ENCODE measurements at places on chromosomes 3 and 15.

GRCh38 chr3:17088602-17089313 is 204.0 kb downstream of the PLCL2 start:
- no peak for DNase-seq

DNA sequence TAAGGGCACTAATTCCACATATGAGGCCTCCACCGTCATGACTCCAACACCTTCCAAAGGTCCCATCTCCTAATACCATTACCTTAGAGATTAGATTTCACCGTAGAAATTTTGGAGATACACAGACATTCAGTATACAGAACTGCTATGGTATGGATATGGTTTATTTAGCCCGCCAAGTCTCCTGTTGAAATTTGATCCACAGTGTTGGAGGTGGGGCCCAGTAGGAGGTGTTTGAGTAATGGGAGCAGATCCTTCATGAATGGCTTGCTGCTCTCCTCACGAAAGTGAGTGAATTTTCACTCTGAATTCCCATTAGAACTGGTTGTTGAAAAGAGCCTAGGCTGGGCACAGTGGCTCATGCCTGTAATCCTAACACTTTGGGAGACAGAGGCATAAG is 7.4 kb downstream of the MKRN3 start:
- DNase-seq: no peak

GRCh38 chr3:60809857-60810610 is 441.2 kb downstream of the FHIT start:
- DNase-seq: no peak

DNA sequence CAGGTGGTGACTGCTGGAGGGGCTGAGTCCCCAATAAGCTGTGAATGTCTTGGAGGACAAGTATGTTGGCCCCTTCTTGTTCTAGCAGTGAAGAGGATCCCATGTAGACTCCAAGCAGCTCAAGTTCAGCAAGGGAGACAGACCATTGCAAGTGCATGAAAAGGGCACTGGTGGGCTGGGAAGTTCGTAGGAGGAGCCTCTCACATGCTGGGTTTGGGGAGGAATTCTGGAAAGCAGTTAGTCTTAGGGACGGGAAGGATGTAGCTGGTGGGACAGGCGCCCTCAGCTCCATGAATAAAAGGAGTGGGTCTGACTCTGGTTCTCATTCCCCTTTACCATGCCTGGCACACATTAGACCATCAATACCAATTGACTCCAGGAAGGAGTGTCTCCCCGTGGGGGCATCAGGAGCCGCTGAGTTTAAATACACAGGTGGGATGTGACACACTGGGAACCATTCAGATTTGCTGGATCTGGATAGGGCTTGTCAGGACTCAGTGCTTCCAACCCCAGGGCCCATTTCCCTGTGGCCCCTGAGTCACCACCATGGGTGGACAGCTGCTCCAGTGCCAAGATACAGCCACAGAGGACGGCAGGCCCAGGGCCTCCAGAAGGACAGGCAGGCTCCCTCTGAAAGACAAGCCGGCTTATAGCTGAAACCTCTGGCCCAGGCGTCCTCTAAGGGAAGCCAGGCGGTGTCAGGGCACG is 552 bp upstream of the XYLB start:
- DNase-seq: no peak

- no peak for DNase-seq
These were observed 13.3 kb downstream of the HRG start for GRCh38 chr3:186679151-186679550.

DNA sequence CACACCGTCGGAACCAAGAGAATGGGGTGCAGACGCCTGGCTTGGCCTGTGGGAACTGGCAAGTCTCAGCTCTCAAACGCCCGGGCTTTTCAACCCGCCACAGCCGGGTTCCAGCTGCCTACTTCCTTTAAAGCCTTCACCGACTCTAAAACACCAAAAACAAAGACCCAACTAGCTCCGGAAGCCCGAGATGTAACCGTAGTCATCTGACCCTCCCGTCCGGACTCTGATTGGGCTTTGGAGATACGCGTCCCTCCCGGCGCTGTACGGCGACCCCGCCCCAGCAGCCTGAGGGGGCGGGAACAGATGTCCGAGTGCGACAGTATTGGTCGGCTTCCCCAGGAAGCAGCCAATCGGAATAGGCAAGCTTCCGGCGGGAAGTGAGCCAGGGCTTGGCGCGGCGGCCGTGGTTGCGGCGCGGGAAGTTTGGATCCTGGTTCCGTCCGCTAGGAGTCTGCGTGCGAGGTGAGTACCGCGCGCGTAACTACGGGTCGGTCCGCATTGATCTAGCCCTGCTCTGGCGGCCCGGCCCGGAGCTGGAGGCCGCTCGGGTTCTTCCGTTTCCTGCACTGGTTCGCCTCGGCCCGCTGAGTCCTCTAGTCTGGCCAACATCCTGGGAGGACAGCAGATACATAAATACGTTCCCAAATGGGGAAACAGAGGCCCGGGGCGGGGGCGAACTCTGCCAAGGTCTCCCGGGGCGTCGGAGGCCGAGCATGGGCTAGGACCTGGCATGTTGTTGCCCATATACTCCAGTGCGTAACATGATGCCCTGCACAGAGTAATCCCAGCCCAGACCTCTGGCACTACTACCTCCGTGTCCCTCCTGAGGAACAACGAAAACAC is at the start of gene BLM:
TSS of gene BLM (plus strand) at position 371 of the 846 bp plus-strand sequence. CDS start 30,047 bp downstream, outside the sequence.
- peak; percentile 86 for DNase-seq

DNA sequence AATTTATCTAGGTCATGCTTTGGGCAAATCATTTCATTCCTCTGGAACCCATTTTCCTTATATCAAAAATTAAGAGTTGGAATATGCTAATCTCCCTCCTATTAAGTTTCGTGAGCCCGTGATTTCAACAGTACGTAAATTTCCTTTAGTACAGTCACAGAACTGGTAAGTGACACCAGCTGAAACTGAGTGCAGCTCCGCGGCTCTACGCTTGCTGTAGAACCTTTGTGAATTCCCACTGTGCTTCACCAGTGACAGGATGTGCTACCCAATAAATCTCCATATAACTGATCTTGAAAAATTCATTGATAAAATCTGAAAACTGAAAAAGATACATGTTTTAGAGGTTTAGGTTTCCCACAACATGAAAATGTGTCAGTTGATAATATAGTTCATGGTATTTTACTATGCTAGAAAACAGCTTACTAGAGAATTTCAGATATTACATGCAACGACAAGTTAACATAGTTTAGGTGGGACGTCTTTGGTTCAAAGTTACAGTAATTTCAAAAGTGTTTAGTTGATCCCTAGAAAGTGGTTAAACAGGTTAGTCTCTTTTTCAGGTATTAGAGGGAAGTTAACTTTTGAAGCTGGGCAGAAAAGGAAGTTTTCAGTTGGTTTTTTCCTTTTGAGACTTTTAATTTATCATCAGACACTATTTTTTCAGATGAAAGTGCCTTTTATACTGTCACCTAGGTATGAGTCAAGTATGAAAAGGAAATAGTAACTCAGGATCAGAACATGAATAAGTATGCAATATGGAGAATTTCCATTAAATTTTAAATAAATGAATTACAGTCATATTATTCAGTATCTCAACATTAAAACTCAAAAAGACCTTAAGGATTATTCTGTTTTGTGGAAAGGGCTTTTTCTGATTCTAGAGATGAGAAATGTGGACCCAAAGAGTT is 57.0 kb downstream of the PPARG start:
- no peak for DNase-seq

DNA sequence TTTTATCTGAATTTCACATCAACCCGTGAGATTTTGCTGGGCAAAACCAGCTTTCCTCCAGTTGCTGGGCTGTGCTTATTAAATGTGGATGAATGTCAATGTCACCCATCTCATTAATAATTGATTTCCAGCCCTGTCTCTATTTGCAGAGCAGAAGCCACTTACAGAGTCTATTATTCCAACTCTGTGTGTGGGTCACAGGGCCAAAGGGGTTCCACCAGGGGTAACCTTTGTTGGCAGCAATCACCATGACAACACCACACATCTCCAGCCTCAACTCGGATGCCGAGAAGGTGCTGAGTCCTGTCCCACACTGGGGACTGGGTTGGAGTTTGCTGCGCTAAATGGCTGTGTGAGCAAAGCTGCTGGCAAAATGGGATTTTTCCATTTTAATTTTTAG is 51.1 kb upstream of the WNT5A start:
- DNase-seq: no peak

DNA sequence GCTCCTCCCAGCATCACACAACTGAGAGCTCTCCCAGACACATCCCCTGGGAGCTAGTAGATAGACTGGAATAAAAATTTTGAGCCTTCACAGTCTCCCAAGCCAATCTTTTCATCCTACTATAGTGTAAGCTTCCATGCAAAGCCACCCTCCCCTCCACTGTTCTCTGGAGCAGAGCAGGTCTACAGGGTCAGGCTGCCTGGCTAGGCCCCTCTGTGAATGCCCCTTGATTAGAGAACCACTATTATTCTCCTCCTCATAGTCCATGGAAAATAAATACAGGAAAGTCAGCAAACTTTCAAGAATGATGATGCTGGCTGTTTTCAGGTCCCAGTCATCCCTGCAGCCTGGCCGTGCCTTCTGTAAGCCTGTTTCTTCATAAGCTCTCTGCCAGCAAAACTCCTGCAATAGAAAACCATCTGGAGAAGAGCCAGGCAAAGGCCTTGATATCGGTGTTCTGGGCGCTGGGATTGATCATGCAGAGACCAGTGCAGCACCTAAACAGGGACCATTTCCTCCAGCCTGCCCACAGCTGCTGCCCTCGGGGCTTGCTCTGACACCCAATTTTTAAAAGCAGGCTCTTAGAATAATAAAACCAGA is 51.7 kb downstream of the CRYGS start:
- DNase-seq: no peak

DNA sequence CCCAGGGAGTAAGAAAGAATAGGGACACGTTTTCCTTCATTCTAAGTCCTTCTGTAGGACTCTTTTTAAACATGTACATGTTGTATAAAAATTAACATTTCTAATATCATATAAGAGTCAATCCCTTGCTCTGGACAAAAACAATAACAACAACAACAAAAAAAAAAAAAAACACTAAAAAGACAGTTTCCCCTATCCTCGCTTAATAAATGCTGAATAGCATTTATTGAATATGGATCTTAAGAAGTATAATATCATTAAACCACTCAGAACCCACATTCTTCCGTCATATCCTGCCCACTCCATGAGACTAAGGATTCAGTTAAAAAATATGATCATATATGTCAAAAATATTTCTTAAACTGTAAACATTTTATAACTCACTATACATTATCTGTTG is 145.1 kb downstream of the AQP9 start:
- DNase-seq: no peak

DNA sequence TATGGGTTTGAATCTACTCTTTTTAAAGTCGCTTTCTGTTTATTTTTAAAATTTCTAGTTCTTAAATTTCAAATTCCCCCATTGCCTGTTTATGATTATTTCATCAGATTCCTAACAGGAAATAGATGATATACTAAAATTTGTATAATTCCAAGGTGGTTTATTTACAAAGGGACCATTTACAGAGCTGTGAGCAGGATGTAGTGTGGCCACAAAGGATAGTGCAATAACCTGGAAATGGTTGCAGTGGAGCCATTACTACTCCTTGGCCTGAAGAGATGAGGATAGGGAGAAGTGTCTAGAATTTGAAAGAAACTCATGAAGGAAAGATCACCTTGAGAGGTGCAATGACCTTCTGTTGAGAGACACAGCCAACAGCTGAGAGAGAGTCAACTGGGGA is 58.5 kb upstream of the AP4E1 start:
- no peak for DNase-seq

- DNase-seq: no peak
These were observed 532.8 kb downstream of the FOXP1 start for GRCh38 chr3:71050538-71051258.

- DNase-seq: no peak
These were observed 88.0 kb upstream of the OSBPL11 start for GRCh38 chr3:125683067-125683829.

DNA sequence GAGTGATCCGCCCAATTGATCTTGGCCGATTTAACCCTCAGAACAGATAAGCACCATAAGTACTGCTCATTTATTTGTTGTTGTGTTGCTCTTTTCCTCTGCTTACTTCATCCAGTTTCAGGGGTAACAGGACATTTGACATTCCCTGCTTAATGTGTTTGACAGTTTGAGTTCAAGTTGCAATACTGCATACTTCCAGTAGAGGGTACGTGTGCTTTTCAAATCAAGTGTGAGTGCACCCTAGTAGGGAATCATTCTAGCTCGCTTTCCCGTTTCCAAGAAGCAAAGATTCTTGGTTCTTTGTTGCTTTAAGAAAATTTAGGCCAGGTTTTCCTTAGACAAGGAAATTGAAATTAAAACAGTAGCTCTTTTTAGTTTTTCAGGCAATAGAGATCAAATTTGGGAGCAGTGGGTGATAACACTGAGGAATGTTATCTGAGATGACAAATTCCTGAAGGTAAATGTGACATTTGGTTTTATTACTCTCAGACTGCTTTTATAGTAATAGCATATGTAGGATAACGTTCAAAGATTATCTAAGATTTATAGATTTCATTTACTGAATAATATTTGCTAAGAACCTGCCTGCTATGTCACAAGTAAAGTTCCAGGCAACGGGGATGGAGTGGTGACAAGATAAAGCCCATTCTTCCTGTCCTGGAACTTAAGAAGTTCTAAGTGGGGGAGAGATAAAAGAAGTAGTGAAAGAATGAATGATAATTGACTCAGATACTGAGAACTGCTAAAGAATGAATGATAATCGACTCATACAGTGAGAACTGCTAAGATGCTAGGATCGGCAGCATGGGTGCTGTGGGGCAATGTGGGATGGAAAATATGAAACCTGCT is 73.3 kb downstream of the SYNPR start:
- no peak for DNase-seq

GRCh38 chr3:136749091-136749490 is 3.1 kb downstream of the STAG1 start:
- no peak for DNase-seq

DNA sequence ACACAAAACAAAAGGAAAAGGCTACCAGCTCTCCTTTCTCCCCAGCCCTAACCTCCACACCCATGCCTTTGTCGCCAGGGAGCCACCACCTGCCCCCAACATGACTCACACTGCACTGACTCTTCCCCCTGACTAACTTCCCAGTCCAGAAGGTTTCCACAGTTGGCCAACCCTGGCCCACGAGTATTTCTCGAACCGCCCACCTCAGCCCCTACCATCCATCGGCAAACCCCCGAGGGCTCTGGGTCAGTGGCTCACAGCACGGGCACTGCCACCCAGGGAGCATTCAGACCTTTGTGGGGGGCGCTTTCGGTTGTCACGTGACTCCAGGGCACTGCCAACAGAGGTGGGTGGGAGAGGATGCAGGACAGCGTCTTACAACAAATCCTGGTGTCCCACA is 152.3 kb downstream of the LRRC28 start:
- DNase-seq: no peak

- DNase-seq: no peak
These were observed 478.7 kb upstream of the WNT5A start for GRCh38 chr3:55965776-55966175.

GRCh38 chr15:62868507-62868906 is 174.0 kb upstream of the TPM1 start:
- DNase-seq: no peak

DNA sequence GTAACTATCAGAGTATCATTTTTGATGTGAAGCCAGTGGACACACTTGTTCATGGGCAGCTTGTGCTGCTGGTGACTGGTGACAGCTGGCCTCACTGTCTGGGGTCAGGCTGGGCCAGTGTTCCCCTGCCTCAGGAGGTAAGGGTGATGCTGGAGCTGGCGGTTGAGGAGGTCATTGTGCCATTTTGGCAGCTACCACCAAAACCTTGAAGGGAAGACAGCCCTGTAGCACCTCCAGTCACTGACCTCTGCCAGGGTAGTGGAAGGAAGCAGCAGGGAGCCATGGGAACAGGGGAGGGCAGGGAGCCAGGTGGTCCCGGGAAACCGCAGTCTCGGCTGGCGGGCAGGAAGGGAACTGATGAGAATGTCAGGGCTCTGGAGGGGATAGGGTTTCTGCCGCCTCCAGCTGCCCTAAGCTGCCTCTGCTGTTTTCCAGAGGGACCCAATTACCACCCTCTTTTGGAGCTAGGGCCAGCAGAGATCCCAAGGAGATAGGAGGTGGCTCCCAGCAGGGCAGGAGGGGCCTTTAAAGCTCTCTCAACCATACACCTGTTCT is 24.8 kb downstream of the FOXL2NB start:
- DNase-seq: no peak
